Mesothelial cell of epicardium (in vitro differentiated cells): ENCODE measurements at places on chromosomes 4 and X. TPM values are rescaled to one million over a fixed set of nuclear protein-coding genes. Genes with fewer than 3 reads are reported as not detected.
A peak's percentile ranks its signal among the peaks of the same experiment; 100 is the strongest.

MAOB gene
- total RNA-seq, result 0.44 to 0.65 TPM (median 0.57 TPM) in 3 replicates

VCX3A gene
- total RNA-seq, result 0.40 to 0.63 TPM (median 0.41 TPM) in 3 replicates

FGFBP2 gene
- total RNA-seq, result not detected in 3 replicates

DNA sequence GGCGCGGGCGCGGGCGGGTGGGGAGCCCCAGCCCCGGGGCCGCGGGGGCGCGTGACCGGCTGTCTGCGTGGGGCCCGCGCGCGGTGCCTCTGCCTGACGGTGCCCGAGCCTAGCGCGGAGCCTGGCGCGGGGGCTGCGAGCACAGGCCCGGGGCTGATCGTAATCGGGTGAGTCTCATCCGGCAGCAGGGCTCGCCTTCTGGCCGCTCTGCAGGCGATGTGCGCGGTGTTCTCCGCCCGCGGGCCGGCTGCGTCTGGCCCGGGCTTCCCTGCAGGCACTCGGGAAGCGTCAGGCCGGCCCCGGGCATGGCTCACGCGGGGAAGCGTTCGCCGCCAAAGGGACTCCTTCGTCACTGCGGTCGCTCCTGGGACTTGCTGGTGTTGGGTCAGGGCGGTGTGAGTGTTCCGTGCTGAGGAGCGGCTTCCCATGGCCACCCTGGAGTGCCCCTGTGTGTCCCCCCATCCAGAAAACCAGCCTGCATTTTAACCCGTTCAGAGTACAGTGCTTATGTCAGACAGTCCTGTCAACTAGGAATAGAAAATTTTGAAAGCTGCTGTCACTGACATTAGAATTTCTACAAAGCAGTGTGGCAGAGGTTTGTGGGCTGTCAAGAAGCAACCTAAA, 40.6 kb downstream of the FAM149A start:
- peaks cover 14% of the 10 kb centered on the region for H3K27me3 ChIP-seq
- no peaks in the 10 kb centered on the region for H3K36me3 ChIP-seq
- DNase-seq, result peak; percentile 75
- H3K27ac ChIP-seq, result peak overlapping the region; percentile 61
- peaks cover 16% of the 10 kb centered on the region for H3K4me1 ChIP-seq

DNA sequence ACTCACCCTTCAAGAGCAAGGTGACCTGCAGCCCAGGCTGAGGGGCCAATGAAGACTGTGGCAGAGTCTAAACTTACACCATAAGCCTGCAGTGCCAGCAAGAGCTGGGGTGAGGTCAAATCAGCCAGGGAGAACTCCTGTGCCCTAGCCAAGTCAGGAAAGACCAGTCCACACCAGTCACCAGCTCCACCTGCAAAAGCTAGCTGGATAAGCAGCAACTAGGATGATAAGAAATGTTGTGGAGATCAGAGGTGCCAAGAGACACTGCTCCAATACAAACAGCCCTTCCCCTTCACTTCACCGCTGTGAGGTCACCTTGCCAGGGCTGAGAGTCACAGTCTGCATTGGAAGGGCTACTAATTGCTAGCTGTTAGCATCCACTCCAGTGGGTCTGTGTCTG, 31.3 kb downstream of the NIPAL1 start:
- no peak overlapping the region for H3K4me3 ChIP-seq
- H3K27me3 ChIP-seq, result no peaks in the 10 kb centered on the region
- no peak for DNase-seq
- H3K27ac ChIP-seq, result no peak overlapping the region
- no peaks in the 10 kb centered on the region for H3K36me3 ChIP-seq

GRCh38 chr4:36568575-36568974, 287.2 kb downstream of the DTHD1 start:
- no peaks in the 10 kb centered on the region for H3K27me3 ChIP-seq
- no peaks in the 10 kb centered on the region for H3K36me3 ChIP-seq
- DNase-seq, result no peak
- H3K27ac ChIP-seq, result no peak overlapping the region
